ENCODE measurements at places on chromosomes 5 and 9. TPM values are rescaled to one million over a fixed set of nuclear protein-coding genes. Genes with fewer than 3 reads are reported as not detected.

The SOWAHA gene
- total RNA-seq = 0.20 TPM

The LMX1B gene
- total RNA-seq = 0.85 TPM

The ITK gene
- total RNA-seq = 0.22 TPM

The TSLP gene
- 0.59 TPM for total RNA-seq

The EQTN gene
- total RNA-seq = not detected

The ZNF608 gene
- 63.7 TPM for total RNA-seq

The UBTD2 gene
- 39.9 TPM for total RNA-seq

GRCh38 chr5:24747327-24747726 lies 102.5 kb upstream of the CDH10 start:
- H3K27me3 ChIP-seq = no peaks in the 10 kb centered on the region
- H3K4me3 ChIP-seq = no peak overlapping the region
- DNase-seq = no peak
- H3K4me1 ChIP-seq = no peaks in the 10 kb centered on the region
- no peak overlapping the region for H3K27ac ChIP-seq

DNA sequence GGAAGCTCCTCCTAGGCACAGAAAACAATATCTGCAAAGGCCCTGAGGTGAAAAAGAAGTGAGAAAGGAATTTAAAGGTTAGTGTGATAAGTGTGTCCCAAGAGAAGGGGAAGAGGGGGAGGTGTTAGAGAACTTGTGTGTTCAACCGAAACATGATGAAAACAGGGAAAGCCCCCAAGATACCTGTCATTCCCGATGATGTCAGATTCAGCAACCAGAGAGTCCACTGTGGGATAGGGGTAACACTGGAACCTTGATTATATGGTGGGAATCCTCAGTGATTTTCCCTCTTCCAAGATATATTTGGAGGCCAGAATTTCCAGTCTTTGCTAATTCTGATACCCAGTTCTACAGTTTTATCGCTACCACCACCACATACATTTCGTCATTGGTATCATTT lies 15.5 kb upstream of the BNC2 start:
- H3K4me1 ChIP-seq = no peaks in the 10 kb centered on the region
- peaks cover 15% of the 10 kb centered on the region for H3K36me3 ChIP-seq
- no peak overlapping the region for H3K27ac ChIP-seq

GRCh38 chr9:119053070-119053469 lies 316.2 kb downstream of the BRINP1 start:
- DNase-seq = no peak
- H3K4me1 ChIP-seq = 0 out of 2 replicates have a peak, but pooled peaks cover 3% of the 10 kb centered on the region
- no peak overlapping the region for H3K27ac ChIP-seq
- no peaks in the 10 kb centered on the region for H3K36me3 ChIP-seq

DNA sequence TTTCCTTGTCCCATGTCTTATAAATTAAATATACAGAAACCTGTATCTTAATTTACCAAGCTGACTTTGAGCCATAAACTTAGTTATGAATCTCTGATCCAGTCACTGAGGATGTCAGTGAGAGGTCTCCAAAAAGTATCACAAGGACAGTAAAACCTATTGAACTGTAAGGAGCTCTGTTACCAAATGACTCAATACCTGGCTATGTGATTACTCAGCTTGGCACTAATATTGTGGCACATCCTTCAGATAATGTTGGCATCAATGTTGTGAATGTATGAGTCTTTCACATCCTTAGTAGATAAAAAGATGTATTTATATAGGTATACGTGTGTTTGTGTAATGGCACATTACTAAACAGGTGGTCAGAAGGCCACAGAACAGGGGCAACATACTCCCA lies 18.0 kb upstream of the CAPSL start:
- H3K27ac ChIP-seq = no peak overlapping the region
- DNase-seq = no peak
- H3K27me3 ChIP-seq = no peaks in the 10 kb centered on the region
- H3K4me1 ChIP-seq = no peaks in the 10 kb centered on the region

DNA sequence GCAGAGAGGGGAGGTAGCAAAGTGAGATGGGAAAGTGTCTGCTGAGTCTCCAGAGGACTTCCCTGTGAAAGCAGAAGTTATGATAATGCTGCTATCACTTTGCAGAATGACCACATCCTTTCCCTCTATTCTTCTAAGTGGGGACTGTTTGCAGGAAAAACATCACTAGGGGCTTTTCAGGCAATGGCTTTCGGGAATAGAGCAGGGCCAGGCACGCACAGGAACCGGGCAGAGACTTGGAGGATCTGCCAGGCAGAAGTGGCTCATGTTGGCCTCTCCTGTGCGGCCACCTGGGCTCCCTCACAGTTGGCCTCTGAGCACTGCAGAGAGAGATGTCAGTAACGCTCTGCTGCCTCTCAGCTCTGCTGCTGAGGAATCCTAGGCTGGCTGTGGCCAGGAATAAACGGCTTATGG lies 214.7 kb downstream of the MAST4 start:
- H3K27ac ChIP-seq = no peak overlapping the region
- no peak for DNase-seq
- H3K36me3 ChIP-seq = no peaks in the 10 kb centered on the region
- no peaks in the 10 kb centered on the region for H3K27me3 ChIP-seq

DNA sequence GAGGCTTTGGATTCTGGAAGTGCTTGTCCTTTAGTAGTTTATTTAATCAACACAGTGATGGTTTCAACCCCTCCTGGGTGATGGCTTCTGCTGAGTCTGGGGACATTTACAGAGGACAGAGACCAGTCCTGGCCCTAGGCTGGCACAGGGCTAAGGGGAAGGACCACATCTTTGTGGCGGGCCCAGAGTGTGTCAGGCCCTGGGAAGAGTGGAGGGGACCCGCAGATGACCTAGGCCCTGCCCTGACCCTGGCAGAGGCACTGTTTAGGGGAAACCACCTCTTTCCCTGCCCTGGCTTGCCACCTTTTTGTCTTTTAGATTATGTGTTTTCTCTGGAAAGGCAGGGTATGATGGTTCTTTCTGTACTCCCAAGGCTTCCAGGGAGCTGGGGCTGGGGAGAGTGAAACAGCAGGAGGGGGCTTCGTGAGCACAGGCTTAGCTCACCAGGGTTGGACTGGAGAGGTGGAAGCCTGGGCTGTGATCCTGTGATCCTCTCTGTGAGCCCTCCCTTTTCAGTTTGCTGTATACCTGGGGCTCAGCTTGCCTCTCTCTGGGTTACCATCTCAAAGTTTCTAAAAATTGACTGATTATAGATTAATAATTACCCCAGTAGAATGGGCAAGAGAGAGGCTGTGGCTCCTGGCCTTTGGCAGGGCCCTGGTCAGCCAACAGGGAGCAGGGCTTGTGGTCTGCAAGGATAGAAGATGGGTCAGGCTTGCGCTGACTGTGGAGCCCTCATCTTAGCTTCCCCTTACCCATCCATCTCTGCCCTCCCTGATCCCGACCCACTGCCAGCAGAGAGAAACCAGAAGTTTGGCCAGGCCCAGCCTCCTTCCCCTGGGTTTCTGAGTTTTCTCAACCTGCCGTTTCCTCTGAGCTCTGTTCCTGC lies 1.7 kb upstream of the SYNPO start:
- no peaks in the 10 kb centered on the region for H3K36me3 ChIP-seq
- no peak overlapping the region for H3K27ac ChIP-seq
- no peak for DNase-seq
- H3K27me3 ChIP-seq = no peaks in the 10 kb centered on the region
- no peaks in the 10 kb centered on the region for H3K4me1 ChIP-seq

DNA sequence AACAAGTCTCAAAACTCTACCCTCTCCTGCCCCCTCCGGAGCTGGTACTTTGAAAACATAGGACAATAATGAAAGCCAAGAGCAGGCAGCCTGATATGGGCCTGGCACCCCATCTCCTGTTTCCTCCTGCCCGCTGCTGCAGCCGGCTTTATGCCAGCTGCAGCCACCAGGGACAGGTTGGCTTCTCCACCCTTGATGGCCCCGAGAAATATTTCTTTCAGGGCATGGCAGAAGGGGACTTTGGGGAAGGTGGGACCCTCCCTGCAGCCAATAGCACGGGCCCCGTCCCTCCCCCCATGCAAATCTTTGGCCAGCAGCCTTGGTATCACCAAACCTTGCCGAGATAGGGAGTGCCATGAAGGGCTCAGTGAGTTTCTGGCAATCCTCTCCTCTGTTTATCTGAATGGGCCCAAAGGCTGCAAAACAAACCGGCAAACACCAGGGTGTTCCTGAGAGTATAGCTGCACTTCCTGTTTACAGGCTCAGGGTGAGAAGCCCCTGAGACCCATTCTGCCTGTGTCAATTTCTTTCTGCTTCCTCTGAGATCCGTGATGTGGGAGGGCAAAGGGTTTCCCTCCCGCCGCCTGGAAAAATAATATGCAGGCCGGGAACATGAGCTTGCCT lies 73.4 kb upstream of the BOD1 start:
- H3K27me3 ChIP-seq = no peaks in the 10 kb centered on the region
- DNase-seq = no peak
- no peak overlapping the region for H3K27ac ChIP-seq
- no peaks in the 10 kb centered on the region for H3K4me1 ChIP-seq
- H3K36me3 ChIP-seq = peaks cover 6% of the 10 kb centered on the region

DNA sequence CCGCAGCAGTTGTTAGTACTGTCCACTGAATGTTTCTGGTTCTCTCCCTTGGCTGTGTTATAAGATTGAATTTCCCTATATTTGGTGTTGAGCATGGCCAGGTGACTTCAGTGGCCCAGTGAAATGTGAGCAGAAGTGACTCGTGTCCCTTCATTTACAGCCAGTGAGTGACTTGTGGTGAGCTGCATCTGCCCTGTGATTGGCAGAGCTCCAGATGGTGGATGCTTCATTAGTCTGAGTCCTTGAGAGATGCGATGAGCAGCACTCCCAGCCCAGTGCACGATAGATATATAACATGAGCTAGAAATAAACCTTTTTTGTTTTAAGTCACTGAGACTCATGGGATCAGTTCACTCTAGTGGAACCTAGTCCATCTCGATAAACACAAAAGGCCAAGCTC lies 19.3 kb downstream of the PCSK5 start:
- H3K4me1 ChIP-seq = peaks cover 8% of the 10 kb centered on the region
- H3K4me3 ChIP-seq = no peak overlapping the region
- no peaks in the 10 kb centered on the region for H3K36me3 ChIP-seq
- H3K27me3 ChIP-seq = no peaks in the 10 kb centered on the region
- DNase-seq = no peak
- H3K27ac ChIP-seq = no peak overlapping the region

DNA sequence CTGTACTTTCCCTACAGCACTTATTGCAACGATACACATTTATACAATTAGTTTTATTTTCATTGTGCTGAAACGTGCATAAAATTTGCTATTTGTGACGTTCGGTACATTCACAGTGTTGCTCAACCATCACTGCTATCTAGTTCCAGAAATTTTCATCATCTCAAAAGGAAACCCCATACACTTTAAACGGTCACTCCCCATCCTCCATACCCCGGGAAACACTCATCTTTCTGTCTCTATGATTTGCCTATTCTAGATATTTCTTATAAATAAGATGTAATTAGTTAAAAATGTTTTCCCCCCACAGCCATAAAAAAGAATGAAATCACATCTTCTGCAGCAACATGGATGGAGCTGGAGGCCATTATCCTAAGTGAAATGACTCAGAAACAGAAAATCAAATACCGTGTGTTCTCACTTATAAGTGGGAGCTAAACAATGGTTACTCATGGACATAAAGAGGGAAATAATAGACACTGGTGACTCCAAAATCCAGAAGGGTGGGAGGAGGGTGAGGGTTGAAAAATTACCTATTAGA lies 40.2 kb upstream of the TEX48 start:
- H3K27me3 ChIP-seq = no peaks in the 10 kb centered on the region
- H3K4me3 ChIP-seq = no peak overlapping the region
- no peaks in the 10 kb centered on the region for H3K4me1 ChIP-seq
- H3K36me3 ChIP-seq = no peaks in the 10 kb centered on the region
- H3K27ac ChIP-seq = no peak overlapping the region

DNA sequence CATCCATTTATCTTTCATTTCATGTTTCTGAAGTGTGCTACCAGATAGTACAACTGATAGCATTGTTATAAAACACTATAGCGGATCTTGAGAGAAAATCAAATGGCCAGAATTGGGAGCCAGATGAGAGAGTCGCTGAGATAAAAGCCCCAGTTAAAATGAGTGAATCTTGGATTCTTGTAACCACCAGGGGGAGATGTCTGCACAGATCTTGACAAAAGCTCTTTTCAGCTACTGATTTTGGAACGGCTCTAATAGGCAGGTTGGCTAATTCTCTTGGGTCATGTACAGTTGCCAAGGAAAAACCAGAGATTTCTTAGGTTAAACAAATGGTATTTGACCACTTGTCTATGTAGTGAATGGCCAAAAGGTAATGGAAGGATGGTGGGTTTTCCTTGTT lies 21.7 kb downstream of the F2RL2 start:
- H3K4me3 ChIP-seq = no peak overlapping the region
- peak; percentile 31 for DNase-seq
- H3K36me3 ChIP-seq = peaks cover 5% of the 10 kb centered on the region
- no peaks in the 10 kb centered on the region for H3K27me3 ChIP-seq
- no peak overlapping the region for H3K27ac ChIP-seq

- H3K27ac ChIP-seq = no peak overlapping the region
- no peaks in the 10 kb centered on the region for H3K36me3 ChIP-seq
- no peak overlapping the region for H3K4me3 ChIP-seq
Observed at GRCh38 chr5:159101685-159102084, 2.0 kb upstream of the EBF1 start.
